RPMI7951 (cell line): ENCODE measurements at places on chromosomes 2 and 18. TPM values are rescaled to one million over a fixed set of nuclear protein-coding genes. Genes with fewer than 3 reads are reported as not detected.
A peak's percentile ranks its signal among the peaks of the same experiment; 100 is the strongest.

OXER1 gene
- not detected in 2 replicates for total RNA-seq

CD8B gene
- total RNA-seq: not detected in 2 replicates

MATN3 gene
- 5.3 and 6.0 TPM in 2 replicates for total RNA-seq

GMPPA gene
- total RNA-seq: 87.5 and 91.9 TPM in 2 replicates

KIAA2012 gene
- under 0.01 TPM in 1 of 2 replicates, not detected in the other for total RNA-seq

TLX2 gene
- 4.2 and 5.5 TPM in 2 replicates for total RNA-seq

DNA sequence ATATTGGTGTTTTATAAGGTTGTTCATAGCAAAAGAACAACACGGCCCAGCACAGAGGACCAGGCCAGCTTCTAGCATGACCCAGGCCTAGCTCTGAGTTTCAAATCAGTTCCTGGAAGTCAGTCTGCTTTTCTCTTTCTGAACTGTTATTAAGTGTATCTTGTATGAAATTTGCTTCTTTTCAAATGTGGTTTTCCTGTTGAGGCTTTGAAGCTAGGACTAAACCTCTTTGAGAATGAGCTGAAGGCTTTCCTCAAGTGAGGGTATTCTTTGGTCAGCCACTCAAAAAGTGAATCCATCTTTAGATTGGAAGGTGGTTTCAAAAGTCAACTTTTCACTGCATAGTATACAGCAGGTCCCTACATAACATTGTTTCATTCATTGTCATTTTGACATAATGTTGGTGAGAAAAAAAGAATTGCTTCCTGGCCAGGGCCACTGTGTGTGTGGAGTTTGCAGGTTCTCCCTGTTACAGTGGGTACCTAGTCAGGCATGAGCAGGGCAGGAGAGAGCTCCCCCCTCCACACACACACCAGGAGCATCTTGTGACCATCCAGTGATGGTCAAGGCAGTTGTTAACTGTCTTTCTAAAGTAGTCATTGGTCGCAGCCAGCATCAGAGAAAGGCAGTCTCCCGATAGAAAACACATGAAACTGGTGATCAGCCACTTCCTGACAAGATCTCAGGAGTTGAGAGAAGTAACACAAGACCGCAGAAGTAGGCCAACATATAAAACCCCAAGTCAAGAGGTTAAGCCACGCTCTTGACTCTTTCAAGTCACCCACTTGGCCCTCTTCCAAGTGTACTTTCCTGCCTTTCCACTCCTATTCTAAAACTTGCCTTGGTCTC, 6.7 kb upstream of the ACAA2 start:
- peak; percentile 7 for DNase-seq

DNA sequence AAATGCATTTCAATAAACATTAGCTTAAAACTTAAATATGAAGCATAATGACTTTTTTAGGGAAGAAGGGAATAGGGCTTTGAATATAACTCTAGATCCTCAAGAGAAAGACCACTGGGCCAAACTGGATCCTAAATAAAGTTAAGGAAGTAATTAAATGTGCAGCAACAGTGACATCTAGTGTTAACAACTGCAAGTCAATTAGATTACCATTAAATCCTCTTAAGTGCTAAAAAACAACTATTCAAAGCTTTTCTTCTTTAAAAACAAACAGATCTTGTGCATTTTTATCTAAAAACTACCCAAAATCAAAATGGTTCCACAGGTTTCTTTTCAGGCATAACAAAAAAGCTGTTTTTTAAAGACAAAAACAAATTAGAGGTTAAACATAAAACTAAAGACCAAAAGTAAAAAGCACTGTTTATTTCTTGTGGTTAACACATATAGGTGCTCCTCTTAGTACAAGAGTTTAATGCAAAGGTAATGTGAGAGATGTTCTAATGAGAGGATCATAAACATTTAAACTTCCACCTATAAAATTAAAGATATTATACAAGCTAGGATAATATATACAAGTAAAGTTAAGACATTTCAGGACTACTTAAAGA, 111.4 kb downstream of the THADA start:
- peak; percentile 77 for DNase-seq

DNA sequence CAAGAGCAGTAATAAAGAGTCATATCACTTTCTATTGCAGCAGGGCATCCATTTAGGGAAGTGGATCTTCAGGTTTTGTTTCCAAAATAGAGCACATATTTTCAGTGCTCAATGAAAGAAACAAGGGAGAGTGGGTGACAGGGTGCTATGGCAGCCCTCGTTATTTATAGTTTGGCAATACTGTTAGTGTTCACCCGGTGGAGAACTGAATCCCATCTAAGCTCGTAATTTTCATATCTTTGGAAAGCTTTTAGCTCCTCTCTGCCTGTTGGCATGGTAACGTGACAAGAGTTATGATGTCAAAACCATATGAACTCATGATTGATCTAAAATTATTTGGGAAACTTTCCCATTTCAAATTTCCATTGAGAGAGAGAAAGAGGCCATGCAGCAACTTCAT, 331.9 kb downstream of the LRRTM1 start:
- DNase-seq: no peak

DNA sequence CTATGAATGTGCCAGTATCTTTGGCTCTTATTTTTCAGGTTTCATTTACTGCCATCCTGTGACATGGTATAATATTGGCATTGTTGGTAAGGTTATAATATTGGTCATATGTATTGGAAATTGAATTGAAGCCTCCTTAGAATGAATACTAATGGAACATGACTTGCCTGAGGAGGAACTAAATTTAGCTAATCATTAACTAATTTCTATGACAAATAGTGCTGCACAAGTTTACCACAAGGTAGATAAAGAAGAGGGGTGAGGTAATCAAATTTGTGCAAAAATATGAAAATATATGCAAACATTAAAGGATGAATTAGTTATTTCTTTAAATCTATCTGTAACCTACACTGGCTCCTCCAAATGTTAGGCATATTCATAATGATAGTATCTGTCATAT, 43.2 kb upstream of the ORC2 start:
- no peak for DNase-seq

GRCh38 chr2:176024083-176024482, 22.0 kb upstream of the LNPK start:
- peak; percentile 10 for DNase-seq

DNA sequence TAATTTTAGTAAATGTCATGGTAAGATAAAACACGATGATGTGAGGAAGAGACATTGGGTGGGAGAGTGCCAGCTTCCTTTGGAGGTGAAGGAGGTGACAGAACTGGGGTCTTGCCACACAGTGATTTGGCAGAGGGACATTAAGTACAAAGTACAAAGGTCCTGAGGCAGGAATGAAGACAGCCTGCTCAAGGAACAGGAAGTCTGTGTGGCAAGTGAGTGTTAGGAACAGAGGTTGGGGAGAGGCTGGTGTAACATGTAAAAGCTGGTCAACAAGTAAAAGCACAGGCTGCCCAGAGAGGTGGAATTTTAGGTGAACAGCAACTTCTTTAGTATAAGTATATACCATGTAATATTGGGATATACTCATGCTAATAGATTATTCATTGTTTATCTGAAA, 73.1 kb downstream of the INPP5D start:
- no peak for DNase-seq

- no peak for DNase-seq
These were observed 51.9 kb downstream of the ACSL3 start for GRCh38 chr2:222912776-222913175.

DNA sequence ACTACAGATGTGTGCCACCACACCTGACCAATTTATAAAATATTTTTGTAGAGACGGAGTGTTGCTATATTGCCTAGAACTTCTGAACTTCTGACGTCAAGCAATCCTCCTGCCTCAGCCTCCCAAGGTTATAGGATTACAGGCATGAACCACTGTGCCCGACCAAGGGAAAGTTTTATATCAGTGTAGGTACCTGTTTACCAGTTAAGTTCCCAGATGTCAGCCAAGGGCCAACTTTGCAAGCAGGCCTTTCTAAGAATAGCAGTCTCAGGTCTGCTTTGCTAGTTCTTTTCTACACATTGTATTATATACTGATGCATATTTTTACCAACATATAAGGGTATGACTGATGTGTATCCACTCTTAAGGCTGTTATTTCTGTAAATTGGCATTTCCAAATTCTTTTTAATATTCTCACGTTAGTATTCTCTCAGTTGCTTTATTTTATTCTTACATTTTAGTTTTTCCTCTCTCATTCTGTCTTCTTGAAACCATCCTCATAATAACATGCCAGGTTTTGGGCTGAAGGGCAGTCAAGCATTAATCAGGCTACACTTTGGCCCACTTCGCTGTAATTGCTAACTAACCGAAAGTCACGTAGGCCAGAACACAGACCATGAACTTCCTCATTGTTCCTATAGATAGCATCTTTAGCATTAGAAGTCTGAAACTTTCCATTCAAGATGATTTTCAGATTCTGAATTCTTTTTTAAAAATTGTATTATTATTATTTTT, 25.0 kb upstream of the CXXC1 start:
- no peak for DNase-seq

DNA sequence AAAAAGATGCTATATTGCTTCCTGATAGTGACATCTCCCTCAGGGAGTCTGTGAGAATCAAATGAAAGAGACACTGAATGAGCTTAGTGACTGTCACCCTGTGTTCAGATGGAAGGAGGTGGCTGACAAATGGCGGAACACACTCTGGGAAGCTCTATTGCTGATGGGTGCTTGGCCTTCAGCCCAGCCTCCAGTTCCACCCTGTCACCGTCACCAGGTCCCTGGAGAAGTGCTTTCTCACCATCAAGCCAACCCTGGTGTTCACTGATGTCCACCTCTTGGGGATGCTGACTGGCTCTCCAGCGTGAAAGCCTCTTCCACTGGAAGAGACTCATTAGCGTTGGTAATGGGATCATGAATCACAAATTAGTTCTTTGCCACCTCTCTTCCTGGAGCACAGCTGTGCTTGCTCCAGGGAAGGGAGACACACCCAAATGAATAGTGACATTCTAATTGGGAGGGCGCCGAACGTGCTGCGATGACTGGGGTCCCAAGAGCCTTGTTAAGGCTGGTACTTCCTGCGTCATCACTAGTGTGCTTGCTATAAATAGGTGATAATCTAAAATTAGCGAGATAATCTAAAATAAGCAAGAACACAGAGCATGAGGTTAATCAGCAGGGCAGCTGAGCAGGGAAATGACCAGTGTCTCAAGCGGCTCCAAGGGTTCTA, 154.0 kb downstream of the CLIP4 start:
- no peak for DNase-seq

DNA sequence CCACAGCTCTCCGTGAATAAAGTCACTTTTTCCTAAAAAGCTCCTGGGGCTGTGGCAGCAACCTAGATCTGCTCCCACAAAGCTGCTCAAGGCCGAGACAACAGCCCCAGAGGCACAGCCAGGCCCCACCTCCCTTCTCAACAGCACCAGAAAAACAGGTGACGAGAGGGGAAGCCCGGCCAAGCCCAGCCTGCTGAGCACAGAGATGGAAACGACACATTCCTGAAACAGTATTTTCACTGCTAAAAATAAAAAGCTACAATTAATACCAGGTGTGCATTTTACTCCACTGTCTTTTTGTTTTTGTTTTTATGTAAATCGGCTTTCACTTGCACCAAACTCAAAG, 199.3 kb downstream of the HDAC4 start:
- no peak for DNase-seq
